Peyer's patch (tissue), 4 donors: ENCODE measurements at places on chromosomes 3 and 15. TPM values are rescaled to one million over a fixed set of nuclear protein-coding genes. Genes with fewer than 3 reads are reported as not detected.
A peak's percentile ranks its signal among the peaks of the same experiment; 100 is the strongest.

DNA sequence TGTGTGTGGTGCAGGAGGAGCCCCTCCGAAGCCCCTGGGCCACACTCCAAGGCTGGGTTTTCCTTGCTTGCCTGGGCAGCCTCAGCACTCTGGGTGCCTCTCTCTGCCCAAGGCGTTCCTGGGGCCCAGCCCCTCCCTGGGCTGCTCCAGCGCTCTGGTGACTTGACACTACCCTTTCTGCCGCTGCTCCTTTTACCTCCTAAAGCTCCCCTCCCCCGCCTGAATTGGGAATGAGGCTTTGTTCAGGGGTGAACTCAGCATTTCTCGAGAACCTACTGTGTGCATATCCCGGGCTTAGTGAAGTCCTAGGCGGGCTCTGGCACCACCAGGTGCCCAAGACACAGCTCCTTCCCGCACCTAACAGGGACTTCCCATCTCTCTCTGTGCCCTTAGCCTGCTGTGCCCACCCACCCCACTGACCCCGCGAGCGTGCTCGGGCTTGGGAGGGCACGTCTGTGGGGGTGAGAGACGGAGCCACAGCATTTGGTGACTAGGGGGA is 1.2 kb upstream of the BAHD1 start:
- no peak for DNase-seq
- peaks cover 14% of the 10 kb centered on the region for H3K4me1 ChIP-seq
- no peaks in the 10 kb centered on the region for H3K36me3 ChIP-seq
- H3K4me3 ChIP-seq: peak overlapping the region; percentile 97
- no peaks in the 10 kb centered on the region for H3K27me3 ChIP-seq
- peak overlapping the region; percentile 81 for H3K27ac ChIP-seq

DNA sequence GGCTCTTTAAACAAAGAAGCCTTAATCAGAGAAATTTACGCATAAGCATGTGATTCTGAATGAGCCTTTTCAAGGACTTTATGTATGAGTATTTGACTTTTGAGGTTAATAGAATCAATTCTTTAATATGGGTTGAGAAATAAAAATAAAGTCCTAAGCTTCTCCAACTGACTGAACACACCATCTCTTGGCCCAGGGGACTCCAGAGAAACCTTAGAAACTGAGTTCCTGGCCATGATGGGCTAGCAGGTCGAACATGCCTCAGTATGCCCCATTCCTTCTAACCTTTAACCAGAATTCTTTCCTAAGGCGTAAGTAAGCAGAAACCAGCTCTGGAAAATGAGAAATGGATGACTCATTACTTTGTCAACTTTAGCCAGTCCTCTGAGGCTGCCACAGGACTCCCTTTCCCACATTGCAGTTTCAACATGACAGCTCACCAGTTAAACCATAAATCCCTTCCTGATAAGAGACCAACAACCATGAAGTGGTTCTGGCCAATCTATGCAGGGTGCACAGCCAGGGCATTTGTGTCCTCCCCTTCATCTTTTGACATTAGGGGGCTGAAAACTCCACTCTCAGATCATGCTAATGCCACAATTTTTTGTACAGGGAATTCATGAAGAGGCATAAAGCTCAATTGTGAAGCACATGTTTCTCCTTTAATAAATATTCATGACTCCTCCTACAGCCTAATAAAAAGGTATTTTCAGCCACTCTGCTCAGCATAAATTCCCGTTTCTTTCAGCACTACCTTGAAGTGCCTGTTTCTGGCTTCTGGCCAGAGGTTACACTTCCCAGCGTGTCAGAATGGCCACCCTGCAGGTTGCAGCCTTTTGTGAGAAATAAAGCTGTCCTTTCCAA is 33.3 kb downstream of the TM4SF18 start:
- H3K4me1 ChIP-seq: no peaks in the 10 kb centered on the region
- H3K4me3 ChIP-seq: no peak overlapping the region
- no peaks in the 10 kb centered on the region for H3K36me3 ChIP-seq
- no peak for DNase-seq
- no peaks in the 10 kb centered on the region for H3K27me3 ChIP-seq

DNA sequence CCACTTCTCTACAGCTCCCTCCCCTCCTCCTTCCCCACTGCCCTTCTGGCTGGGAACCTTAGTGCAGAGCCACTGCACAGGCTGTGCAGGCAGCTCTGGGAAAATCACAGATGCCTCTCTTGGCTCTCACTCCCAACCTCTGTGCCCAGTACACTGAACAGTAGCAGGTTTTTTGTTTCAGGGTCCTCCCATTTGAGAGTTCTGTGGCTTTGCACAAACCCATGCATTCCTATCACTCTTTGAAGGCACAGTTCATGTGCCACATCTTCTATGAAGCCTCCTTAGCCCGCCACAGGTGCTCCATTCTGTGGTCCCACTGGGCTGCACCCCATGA is 103.9 kb downstream of the SNRK start:
- DNase-seq: no peak
- no peak overlapping the region for H3K4me3 ChIP-seq

DNA sequence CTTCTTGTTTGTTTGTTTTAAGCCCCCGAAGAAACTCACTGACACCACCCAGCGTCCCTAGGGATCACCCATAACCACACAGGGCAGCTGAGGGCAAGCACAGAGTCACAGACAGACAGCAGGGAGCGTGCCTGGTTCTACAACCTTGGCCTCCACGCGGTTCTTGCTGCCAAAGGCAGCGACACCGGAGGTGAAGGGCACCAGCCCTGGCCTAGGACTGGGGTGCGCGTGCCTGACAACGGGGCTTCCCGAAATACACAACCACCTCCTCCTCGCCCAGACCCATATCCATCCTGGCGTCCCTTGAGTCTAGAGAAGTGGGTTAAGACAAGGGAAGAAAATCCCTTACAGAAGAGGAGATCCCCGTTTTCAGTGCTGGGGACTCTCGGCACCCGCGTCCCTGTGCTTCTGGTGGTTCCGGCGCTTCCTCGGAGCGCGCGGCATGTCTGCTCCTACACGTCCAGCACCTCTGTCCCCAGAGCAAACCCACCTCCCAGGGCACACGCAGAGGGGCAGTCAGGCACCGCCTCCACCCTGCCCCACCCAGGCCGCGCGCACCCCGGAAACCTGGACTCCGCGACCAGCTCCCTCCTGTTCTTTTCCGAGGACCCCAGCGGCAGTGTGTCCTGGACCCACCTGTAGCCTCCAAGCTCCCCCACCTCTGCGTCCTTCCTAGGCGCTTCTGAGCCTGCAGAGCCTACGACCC is 911 bp downstream of the RFTN1 start:
- no peaks in the 10 kb centered on the region for H3K27me3 ChIP-seq
- H3K4me3 ChIP-seq: peak overlapping the region; percentile 83
- no peaks in the 10 kb centered on the region for H3K36me3 ChIP-seq
- peak overlapping the region; percentile 89 for H3K27ac ChIP-seq
- peak; percentile 80 for DNase-seq

DNA sequence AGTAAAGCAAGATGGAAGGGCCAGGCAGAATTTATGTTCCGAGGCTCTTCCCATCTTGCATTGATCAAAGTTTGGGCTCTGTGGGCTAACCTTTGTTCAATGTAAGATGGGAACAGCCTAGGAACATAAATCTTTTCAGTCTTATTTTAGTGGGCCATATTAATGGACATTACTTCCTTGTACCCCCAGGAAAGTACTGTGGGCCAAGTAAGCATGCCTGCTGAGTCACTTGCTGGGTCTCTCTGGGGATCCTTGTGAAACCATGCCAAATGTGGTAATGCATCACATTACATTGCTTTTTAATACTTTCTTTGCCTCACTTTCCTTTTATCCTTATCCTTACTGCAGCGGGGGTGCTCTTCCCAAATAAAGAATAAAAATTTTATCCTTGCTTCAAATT is 349.5 kb upstream of the POU1F1 start:
- no peaks in the 10 kb centered on the region for H3K4me1 ChIP-seq
- no peaks in the 10 kb centered on the region for H3K27me3 ChIP-seq
- DNase-seq: no peak
- no peaks in the 10 kb centered on the region for H3K36me3 ChIP-seq

DNA sequence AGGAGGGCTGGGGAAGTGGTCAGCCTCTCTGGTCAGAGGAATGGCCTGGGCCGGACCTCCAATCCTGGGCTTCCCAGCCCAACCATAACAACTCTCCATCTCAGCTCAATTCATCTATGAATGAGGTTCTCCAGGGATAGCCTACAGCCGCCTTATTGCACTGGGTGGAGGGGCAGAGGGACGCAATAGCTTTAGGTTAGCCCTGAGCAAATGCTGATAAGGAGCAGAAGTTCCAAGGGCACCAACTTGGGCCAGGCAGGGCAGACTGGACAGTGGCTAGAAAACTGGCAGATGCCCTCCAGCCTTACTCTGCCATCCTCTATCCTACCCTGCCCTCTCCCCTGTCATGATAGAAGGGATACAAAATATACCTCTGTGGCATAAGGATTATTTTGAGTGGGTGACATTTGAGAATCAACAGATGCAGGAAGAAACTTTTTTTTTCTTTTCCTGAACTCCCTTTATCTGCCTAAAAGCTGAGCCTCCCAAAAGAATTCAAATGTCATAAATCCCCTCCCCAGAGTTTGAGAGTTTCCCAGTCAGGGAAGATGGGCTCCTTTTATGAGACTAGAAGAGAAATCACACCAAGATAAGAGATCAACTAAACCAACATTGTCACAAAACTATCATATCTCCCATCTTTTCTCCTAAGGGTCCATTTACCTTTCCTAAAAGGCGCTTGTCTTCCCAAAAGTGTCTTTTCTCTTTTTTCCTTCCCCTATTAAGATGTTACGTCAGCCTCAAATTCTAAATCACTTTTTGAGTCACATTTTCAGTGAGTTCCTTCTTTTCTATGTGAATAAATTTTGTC is 40.4 kb upstream of the C15orf39 start:
- no peaks in the 10 kb centered on the region for H3K27me3 ChIP-seq
- H3K36me3 ChIP-seq: no peaks in the 10 kb centered on the region
- H3K4me1 ChIP-seq: no peaks in the 10 kb centered on the region
- H3K4me3 ChIP-seq: no peak overlapping the region

Gene ADAMTS9
- total RNA-seq: 11.0 TPM

Gene SYNPR
- not detected for total RNA-seq

Gene LSM3
- total RNA-seq: 8.3 TPM
